Fibroblast of lung (primary cell): ENCODE measurements at places on chromosomes 12 and 14.

GRCh38 chr12:50051101-50051806 is 6.1 kb upstream of the ASIC1 start:
- H3K4me3 ChIP-seq, result no peak overlapping the region
- DNase-seq, result no peak
- H3K27ac ChIP-seq, result no peak overlapping the region
- no peaks in the 10 kb centered on the region for H3K4me1 ChIP-seq
- H3K36me3 ChIP-seq, result no peaks in the 10 kb centered on the region

GRCh38 chr12:113200021-113200797 is 14.7 kb downstream of the RITA1 start:
- no peak overlapping the region for H3K4me3 ChIP-seq
- H3K27me3 ChIP-seq, result no peaks in the 10 kb centered on the region
- peaks cover 3% of the 10 kb centered on the region for H3K4me1 ChIP-seq
- H3K36me3 ChIP-seq, result no peaks in the 10 kb centered on the region
- H3K27ac ChIP-seq, result no peak overlapping the region

DNA sequence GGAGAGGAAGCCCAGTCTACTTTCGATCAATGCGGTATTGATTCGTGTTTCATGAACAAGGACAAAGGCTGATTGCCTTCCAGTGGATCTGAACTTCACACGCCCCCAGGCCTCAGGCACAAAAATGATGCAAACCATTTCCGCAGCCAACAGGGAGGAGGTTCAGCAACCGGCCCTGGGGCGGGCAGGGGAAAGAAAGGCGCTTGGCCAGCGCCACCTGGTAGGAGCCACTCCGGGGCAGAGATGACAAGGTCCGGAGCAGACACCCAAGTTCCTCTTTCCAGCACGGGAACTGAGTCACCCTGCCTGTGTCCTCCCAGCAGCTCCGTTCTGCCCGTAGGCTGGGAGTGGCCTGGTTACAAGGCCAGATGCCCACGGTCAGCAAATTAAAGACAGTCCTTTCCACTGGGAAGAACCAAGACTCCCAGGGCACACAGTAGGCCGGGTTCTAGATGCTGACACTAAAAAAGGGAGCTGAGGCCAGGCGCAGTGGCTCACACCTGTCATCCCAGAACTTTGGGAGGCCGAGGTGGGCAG is 136.3 kb downstream of the SCARB1 start:
- H3K4me3 ChIP-seq, result no peak overlapping the region
- peak; percentile 72 for DNase-seq
- no peak overlapping the region for H3K27ac ChIP-seq
- H3K4me1 ChIP-seq, result peaks cover 4% of the 10 kb centered on the region
- no peaks in the 10 kb centered on the region for H3K36me3 ChIP-seq

DNA sequence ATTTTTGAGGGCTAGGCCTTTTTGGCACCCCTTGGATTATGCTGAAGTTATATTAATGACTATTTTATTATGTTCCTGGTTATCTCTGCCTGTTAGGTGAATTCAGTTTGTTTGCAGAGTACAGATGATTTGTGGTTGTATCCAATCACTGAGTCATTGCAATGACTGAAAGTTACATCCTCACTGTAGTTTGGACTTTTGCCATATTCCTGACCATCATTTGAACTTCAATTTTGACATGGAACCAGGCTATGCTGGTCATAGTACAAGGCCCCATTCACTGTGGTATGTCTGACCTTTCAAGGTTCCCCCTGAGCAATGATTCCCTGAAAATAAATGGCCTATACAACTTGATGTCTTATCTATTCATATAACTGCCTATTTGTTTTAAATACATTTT is 621.0 kb downstream of the CCER1 start:
- no peak overlapping the region for H3K27ac ChIP-seq
- H3K4me3 ChIP-seq, result no peak overlapping the region
- H3K36me3 ChIP-seq, result no peaks in the 10 kb centered on the region
- DNase-seq, result peak; percentile 4
- no peaks in the 10 kb centered on the region for H3K4me1 ChIP-seq
- H3K27me3 ChIP-seq, result no peaks in the 10 kb centered on the region

DNA sequence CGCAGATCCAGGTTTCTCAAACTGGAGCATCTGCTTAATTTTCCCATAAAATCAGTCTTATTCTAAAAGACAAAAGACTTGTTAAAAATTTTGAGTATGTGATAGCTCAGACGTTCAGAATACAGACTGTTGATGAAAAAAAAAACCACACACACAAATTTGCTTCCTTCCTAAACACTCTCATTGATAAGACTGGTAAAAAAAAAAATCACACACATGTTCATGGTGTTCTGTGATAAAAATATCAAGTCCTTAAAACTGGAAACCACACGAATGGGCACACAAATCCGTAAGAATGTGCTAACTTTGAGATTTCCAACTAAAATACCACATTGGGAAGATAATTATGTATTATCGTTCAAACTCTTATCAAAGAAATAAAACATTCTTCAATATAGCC is 6.7 kb upstream of the ARID4A start:
- no peak overlapping the region for H3K27ac ChIP-seq
- no peaks in the 10 kb centered on the region for H3K4me1 ChIP-seq

DNA sequence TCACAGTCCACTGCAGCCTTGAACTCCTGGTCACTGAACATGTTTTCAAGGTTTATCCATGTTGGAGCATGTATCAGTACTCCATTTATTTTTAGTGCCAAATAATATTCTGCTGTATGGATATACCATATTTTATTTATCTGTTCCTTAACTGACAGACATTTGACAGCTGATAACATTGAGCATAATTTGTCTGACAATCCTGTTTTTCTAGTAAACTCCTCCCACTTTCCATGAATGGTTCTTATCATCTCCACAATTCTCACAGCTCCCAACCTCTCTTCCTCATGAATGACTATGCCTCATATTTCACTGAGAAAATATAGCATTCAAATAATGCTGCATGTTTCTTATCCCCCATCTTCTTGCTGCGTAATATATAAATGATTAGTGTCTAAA is 33.3 kb downstream of the COCH start:
- no peaks in the 10 kb centered on the region for H3K27me3 ChIP-seq
- H3K27ac ChIP-seq, result no peak overlapping the region
- H3K36me3 ChIP-seq, result peaks cover 3% of the 10 kb centered on the region
- DNase-seq, result no peak
- H3K4me3 ChIP-seq, result no peak overlapping the region
- H3K4me1 ChIP-seq, result no peaks in the 10 kb centered on the region
